Right kidney (tissue), 9 donors: ENCODE measurements at places on chromosomes 7 and 10.

GRCh38 chr10:44253769-44254462 is 131.0 kb downstream of the CXCL12 start:
- DNase-seq = no peak

GRCh38 chr7:44789990-44790389 is 6.5 kb upstream of the PPIA start:
- DNase-seq = no peak

- no peak for DNase-seq
These were observed 87.3 kb upstream of the CSTF2T start for GRCh38 chr10:51786684-51787035.

- DNase-seq = no peak
These were observed 26.9 kb downstream of the FAM13C start for GRCh38 chr10:59335497-59335896.

- no peak for DNase-seq
These were observed 138.7 kb downstream of the PTPN20 start for GRCh38 chr10:47049906-47050305.

GRCh38 chr7:77306231-77307067 is 106.8 kb upstream of the FGL2 start:
- no peak for DNase-seq

GRCh38 chr10:30121401-30121800 is 62.0 kb upstream of the JCAD start:
- no peak for DNase-seq
